ENCODE measurements at places on chromosomes 3 and 15.
A peak's percentile ranks its signal among the peaks of the same experiment; 100 is the strongest.

DNA sequence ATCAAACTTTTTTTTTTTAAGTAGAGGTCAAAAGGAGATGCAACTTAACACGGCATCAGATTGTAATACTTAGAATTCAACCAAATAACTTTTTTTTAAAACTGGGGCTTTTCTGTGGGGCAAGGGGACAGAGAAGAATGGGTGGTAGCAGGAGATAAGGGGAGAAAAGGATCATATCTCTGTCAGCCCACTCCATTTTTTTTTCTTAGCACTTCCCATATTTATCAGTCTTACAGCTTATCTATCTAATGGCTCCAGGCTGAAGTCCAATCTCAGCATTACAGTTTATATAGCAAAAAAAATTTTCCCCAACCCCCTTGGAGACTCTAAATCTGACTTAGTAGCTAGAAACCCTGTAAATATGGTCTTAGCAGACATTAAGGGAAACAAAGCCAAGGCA, 69.3 kb downstream of the PIK3R4 start:
- DNase-seq = no peak

DNA sequence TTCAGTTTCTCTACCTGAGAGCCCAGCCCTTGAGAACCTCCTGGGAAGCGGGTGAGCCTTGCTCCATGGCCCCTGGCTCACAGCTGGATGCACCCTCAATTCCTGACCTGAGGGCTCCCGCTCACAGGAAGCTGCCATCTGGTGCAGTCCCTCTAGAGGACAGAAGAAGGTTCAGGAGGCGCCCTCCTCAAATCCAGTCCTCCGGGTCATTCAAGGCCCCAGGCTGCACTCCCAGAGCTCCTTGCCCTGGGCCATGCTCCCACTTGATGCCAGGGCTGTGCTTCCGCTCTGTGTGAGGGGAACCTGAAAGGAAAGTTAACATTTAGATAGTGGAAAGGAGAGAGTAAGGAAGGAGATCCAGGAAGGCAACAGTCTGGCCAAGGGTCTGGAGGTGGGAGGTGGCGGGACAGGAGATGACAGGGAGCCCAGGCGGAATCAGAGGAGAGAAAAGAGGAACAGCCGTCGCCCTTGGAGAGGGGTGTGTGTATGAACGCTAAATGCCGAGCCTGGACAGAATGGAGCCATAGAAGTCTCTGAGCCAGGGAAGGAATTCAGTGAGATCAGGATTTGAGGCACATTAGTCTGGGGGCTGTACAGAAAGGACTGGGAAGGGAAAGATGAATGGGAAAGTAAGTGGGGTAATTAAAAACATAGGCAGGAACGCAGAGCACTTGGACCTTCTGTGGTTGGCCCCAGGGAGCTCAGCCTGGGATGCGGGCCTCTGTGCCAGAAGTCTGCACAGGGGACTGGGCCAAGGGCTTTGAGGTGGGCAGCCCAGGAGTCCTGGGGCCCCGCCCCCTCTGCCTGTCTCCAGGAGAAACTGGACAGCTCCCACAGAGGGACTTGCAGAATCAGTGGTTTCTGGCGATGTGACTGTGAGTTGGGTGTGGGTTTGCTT, 26.1 kb downstream of the TBC1D21 start:
- DNase-seq = no peak

DNA sequence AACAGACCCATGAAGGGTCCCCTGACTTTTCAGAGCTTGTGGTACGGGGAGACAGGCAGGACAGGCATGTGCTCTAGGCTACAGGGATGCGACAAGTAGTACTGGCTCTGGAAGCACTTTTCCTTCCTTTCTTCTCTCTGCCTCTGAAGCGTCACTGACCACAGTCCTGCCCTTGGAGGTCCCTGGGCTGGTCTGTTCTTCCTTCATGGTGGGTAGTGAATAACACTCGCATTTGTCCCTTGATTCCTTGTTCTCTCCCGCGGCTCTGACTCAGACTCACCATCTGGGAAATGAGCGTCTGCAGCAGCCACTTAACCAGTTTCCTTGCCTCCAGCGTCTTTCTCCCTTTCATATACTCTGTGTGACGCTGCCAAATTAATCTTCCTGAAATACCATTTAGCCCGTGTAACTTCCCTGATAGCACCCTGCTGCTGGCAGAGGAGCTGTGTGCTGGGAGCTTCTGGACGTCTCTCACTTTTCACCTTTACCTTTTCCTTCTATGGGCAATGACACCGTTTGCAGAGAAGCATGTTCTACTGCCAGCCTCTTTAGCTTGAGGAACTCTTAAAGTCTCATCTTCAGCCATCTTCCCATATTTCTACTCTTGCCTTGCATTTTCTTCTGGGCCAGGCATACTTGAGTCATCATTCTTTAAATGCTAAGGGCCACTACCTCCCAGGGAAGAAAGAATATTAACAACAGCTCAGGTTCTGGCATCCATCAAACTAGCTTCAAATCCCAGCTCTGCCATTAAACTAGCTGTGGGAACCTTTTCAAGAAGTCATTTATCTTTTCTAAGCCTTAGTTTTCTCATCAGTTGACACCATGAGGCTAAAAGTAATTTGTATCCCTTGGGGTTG, 33.6 kb downstream of the TMEM45A start:
- DNase-seq = no peak

GRCh38 chr3:137110392-137110996, 152.7 kb downstream of the IL20RB start:
- DNase-seq = no peak

DNA sequence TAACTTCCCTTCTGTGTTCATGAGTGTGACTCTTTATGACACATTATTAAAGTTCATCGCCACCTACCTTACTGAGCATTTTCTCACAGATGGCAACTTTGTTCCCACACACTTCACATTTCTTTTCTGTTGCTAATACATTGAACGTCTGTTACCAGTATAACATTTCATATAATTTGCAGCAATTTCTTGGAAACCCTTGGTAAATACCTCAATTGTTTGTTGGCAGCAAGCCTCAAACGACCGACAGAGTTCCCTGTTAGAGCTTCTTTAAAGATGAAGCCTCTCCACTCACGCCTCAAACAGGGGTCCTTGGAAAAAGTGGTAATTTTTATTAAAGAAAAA, 3.2 kb upstream of the CHSY1 start:
- no peak for DNase-seq

GRCh38 chr3:107986505-107986904, 104.3 kb downstream of the CD47 start:
- no peak for DNase-seq

GRCh38 chr3:42507761-42508335, 5.4 kb downstream of the VIPR1 start:
- no peak for DNase-seq

DNA sequence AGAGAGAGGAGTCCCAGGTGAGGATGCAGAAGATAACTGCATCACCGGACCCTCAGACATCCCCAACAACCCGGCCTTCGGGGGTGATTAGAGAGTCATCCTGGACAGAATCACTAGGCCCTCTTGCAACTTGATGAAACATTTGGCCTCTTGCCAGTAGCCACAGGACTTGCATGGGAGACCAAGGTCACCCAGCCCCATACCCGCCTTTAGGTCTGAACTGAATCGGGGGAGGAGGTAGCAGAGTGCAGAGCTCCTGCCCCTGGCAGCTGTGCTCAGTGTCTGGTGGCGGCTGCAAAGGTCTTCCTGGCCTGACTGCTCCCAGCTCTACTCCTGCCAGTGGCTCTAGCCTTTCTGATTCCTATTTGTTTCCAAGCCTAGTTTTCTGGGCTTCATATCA, 12.4 kb downstream of the PIF1 start:
- no peak for DNase-seq

DNA sequence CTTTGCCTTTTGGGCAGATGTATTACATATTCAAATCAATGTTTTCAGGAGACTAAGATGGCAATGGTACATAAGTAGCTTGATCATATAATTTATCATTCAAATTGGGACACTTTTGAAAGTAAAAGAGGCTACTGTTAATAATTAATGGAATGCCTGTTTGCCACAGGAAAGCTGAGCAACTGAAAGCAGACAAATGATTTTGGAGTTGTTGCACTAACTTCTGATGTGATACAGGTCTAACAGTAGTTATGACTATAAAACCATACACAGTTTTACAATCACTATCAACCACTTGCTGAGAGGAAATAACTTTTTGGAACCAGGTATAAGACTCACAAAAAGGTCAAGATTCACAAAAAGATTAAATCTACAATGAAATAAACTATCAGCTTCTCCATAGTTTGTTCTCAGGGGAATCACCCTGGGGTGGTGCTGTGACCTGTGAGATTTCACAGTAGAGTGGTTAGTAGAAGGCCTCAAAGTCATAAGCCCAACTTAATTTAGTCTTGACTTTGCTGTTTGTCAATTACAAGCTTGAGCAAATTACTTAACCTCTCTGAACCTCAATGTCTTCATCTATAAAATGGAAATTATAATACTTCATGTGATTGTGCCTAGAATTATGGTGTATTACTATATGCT, 42.7 kb downstream of the HHLA2 start:
- DNase-seq = no peak

DNA sequence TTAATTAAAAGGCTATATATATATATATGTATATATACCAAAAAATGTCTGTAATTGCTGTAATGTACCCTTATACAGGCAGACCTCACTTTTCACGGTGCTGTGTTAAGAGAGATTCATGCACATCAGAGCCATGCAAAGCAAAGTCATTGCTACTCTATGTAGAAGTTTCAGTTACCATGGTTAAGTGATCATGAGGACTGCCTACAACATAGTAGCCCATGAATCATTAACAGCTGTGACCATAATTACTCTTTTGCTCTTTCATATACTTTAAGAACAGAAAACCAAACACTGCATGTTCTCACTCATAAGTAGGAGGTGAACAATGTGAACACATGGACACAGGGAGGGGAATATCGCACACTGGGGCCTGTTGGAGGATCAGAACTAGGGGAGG, 225.3 kb upstream of the EPHA3 start:
- DNase-seq = no peak

GRCh38 chr15:41873711-41874110, 20.1 kb downstream of the SPTBN5 start:
- DNase-seq = peak; percentile 74

DNA sequence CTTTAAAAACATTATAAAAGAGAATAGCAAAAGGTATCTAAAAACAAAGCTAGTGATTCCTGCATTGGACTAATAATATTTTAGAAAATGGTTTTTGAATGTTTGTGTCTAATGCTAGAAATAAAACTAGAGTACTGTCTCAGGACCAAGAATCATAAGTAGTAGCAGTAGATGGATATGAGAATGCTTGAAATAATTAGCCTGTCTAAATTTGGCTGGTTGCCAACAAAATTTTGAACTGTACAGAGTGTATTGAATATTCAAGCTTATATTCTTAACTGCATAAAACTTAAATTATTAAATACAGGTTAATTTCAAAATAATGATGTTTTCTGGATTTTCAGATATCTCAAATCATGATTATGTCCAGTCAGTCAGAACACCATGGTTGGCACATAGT, 14.0 kb downstream of the ABHD5 start:
- no peak for DNase-seq

- no peak for DNase-seq
These were observed 2.4 kb downstream of the ANKRD63 start for GRCh38 chr15:40280260-40281056.

DNA sequence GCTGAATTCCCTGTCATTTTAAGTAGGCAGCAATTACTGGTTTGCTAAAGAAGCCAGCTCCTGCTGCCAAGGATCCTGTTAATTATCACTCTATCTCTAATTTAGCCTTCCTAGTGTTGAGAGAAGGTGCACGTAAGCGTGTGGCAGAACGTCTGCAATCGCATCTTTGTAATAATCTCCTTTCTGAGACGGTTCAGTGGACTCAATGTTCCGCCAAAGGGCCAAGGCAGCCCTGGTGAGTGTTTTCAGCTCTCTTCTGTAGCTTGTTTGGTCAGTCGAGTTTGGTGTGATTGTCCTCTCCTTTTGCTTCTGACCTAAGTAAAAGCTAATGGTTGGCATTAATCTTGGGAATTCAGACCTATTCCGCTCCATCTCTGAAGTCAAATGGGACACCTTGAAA, 24.2 kb downstream of the MITF start:
- DNase-seq = no peak

DNA sequence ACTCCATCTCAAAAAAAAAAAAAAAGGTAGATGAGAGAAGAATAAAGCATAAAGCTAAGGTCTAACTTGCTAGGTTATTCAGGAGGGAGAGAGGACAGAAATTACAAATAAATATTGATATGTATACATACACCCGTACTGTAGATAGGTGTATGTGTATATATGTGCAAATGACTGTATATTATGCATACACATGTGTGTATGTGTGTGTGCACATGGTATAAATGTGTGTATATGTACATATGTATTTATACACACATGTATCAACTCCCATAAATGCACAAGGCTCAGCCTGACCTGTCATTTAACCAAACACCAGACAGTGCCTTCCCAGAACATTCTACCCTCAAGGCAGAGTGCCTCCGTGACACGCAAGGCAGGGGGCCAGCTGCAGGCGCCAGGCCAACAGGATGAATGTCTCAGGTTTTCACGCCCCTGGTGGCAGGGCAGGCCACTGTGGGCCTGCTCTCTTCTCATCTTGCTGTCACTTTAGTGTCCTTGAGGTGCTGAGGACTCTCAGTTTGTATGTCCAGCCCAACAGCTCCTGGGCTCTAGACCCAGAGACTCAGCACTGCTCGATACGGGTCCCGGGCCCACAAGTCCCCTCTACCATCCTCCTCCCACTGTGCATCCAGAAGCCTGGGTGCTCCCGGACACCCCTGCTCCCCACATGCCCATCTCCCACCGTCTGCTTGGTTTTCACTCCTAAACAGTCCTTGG, 40.4 kb downstream of the TM2D3 start:
- no peak for DNase-seq

- no peak for DNase-seq
These were observed 48.7 kb downstream of the PPM1L start for GRCh38 chr3:160804762-160805161.

- DNase-seq = peak; percentile 62
These were observed 30.3 kb downstream of the ARL14 start for GRCh38 chr3:160707187-160707794.

GRCh38 chr15:48631176-48631770, 14.2 kb downstream of the FBN1 start:
- no peak for DNase-seq

DNA sequence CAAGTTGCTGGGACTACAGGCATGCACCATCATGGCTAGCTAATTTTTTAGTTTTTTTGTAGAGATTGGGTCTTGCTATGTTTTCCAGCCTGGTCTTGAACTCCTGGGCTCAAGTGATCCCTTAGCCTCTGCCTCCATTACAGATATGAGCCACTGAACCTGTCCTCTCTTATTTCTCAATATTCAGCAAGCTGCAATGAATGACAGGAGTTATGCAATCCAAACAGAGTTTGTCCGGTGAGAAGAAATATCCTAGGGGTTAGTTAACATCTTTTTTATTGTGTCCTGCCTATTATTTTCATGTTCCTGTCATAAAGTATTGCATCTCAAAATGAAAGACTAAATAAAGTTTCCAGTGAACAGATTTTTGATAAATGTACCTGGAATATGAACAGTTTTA, 1161.4 kb downstream of the OTOL1 start:
- DNase-seq = no peak

- DNase-seq = no peak
These were observed 18.5 kb downstream of the TNK2 start for GRCh38 chr3:195889870-195890295.

GRCh38 chr15:25401501-25401900, 37.3 kb downstream of the UBE3A start:
- no peak for DNase-seq

Data from NCI-H774 (cell line).